ENCODE measurements at places on chromosomes 6 and 20.

- no peak for DNase-seq
Measured at GRCh38 chr6:42571611-42572342, 7.9 kb downstream of the UBR2 start.

DNA sequence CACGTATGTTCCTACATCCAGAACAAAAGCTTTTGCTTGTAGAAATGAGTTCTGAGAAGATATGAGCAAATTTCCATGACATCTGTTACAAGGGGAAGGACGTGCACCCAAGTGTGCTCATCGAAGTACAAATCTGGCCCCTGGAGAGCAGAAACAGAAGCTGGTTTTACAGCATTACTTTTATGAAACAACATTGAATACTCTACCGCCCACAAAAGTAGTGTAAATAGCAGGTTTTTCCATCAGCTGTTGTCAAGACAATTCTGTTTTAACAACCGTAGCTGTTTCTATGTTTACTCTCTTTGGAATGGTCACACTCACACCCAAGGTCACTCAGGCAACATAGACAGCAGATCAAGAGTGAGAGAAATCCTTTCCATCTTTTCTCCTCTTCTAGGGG lies 114.2 kb upstream of the SSTR4 start:
- no peak for DNase-seq

DNA sequence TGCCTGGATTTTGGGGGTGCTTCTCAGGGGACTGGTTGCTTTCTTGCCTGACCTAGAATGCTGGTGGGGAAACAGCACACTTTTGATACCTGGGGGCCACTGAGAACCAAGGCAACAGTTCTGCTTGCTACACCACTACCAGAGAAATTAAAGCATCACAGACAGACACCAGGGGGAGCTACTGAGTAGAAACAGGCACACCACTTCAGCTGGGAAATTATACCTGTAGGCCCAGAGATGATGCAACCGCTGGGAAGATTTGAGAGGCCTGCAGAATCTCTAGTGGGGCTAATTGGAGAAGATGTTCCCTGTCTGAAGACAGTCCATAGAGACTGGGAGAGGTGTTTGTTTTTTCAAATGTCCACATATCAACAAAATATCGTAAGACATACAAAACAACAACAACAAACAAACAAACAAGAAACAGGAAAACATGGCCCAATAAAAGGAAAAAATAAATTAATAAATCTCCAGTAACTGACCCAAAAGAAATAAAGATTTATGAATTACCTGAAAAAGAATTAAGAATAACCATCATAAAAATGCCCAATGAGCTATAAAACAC lies 129.4 kb upstream of the RIN2 start:
- DNase-seq = no peak

- no peak for DNase-seq
Measured at GRCh38 chr6:41546866-41547798, 951 bp downstream of the FOXP4 start.

- no peak for DNase-seq
Measured at GRCh38 chr20:3704087-3704486, 8.3 kb downstream of the SIGLEC1 start.

DNA sequence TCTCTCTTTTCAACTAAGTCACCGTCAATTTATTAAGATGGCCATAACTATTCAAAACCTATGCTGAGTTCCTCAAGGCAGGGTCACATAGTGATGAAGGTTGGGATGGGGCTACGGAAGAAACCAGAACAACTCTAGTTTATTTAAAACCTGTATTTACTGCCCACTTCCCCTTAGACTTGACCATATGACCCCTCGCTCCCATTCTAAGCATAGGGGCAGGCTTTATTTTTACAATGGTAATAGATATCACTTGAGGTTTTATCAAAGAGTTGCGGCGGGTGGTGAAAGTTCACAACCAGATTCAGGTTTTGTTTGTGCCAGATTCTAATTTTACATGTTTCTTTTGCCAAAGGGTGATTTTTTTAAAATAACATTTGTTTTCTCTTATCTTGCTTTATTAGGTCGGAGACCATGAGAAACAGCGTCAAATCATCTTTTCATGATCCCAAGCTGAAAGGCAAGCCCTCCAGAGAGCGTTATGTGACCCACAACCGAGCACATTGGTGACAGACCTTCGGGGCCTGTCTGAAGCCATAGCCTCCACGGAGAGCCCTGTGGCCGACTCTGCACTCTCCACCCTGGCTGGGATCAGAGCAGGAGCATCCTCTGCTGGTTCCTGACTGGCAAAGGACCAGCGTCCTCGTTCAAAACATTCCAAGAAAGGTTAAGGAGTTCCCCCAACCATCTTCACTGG lies 5.5 kb downstream of the EDN1 start:
- DNase-seq = no peak

DNA sequence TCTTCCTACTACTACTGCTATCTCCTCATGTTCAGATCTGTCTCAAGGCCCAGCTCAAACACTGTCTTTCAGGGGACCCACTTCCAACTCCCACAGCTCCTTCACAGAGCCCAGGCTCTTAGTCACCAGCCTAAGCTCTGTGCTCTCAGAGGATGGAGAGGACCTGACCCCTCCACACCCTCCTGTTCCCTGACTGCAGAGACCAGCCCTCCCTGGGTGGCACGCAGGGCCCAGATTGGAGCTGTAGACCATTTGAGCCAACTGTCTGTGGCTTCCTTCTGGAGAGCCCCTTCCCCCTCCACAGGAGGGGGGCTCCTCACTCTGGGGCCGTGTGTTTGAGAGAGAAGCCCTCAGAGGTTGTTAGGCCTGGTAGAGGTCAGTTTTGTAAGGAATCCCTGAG lies 9.8 kb downstream of the SNPH start:
- no peak for DNase-seq

GRCh38 chr6:113120582-113121285 lies 736.4 kb upstream of the MARCKS start:
- DNase-seq = no peak

GRCh38 chr6:11196511-11197174 lies 35.8 kb downstream of the NEDD9 start:
- no peak for DNase-seq

DNA sequence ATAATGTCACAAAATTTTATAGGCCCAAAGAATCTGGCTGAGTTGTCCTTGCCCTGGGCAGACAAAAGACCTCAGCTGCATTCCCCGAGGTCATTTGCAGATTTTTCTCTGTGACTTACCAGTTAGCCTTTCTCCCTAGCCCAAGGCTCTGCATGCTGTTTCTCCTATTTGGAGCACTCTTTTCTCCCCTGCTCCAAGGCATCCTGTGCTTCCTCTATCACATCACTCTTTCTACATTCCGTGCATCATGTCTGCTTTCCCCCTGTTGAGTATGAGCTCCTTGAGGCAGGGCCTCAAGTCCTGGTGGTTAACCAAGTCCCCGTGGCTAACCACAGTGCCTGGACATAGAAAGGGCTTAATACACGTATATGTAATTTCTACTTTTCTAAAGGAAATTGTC lies 593 bp upstream of the GSTA3 start:
- DNase-seq = no peak

DNA sequence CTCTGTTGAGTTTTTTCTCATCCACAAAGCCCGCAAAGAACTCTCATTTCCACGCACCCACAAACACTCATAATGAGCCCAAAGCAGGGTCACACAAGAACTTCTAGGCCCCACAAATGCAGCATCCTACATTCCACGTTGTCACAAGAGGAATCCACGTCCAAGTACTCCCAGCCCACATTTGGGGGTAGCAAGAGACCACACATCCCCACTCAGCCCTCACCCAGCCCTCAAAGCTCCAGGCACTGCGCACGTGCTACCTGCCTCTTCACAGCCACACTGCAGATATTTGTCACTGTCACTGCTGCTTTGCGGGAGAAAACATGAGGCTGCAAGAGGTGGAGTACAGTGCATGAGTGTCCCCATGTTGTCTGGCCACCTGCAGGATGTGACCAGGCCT lies 187.6 kb upstream of the CDYL start:
- no peak for DNase-seq

DNA sequence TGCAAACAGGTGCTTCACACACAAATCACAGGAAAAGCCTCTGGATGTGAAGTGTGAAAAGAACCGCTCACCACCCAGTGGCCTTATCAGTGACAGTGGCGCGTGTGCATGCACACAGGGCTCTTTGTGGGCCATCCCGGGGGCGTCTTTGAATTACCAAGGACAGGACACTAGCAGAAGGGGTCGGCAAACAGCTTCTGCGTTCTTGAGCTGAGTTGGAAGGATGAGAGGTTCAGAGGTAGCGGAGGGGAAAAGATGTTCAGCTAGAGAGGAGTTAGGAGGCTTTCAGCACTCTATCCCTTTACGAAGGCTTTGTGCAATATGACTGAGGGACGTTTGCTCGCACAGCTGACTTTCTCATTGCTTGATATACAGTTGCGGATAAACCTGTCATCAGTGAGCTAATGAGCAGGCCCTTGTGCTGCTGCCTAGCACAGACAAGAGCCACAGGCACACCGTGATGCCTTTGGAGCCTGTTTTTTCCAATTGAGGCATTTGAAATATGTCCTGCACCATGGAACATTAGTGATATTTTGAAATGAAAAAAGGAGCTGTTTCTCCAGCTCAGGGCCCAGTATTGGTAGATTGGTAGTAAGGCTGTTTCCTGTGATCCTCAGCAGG lies 83.1 kb downstream of the IYD start:
- DNase-seq = no peak

- no peak for DNase-seq
Measured at GRCh38 chr6:36384095-36384494, 3.4 kb downstream of the ETV7 start.

- DNase-seq = no peak
Measured at GRCh38 chr6:30679765-30680535, 6.5 kb downstream of the PPP1R18 start.

DNA sequence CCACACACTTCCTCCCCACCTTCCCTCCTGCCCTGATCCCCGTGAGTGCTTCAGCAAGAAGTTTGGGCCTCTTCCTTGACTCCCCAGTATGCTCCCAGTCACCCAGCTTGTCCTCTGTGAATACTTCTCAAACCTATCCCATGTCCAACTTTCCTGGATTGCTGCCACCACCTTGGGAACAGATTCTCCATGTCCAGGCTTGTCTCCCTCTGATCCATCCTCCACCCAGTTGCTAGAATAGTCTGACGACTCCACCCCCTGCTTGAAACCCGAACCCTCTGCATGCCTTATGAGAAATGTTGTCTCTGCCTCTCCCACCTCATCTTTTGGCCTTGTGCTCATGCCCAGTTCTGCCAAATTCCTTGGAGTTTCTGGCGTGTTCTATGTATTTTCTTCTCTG lies 108.0 kb downstream of the PPP1R14C start:
- DNase-seq = no peak

Measured in thoracic aorta (tissue), 2 donors.